ENCODE measurements at places on chromosomes 4 and X. TPM values are rescaled to one million over a fixed set of nuclear protein-coding genes. Genes with fewer than 3 reads are reported as not detected.

GRCh38 chrX:3651277-3651676 is 62.2 kb downstream of the PRKX start:
- no peak for DNase-seq

GRCh38 chrX:139484591-139484990 is 45.9 kb upstream of the F9 start:
- DNase-seq, result no peak

GRCh38 chrX:138859421-138859820 is 147.9 kb upstream of the FGF13 start:
- DNase-seq, result no peak

DNA sequence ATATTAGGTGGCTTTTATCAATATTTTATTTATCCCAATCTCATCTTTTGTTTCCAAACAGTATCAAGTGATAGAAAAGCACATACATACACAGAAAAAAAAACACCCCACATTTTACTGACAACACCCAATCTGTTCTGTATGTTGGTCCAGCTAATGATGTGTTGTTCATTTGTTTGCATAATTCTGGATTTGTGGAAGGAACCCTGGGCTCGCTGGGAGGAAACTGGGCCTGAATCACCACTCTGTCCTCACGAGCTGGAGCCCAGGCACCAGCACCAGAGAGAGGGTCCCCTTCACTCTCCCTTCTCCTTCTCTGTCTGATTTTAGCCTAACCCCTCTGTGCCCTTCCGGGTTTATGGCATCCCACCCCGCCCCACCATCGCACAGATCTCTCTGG is 79.8 kb downstream of the PSAPL1 start:
- DNase-seq, result no peak

- no peak for DNase-seq
These were observed 159.1 kb upstream of the KIT start for GRCh38 chr4:54498661-54499111.

DNA sequence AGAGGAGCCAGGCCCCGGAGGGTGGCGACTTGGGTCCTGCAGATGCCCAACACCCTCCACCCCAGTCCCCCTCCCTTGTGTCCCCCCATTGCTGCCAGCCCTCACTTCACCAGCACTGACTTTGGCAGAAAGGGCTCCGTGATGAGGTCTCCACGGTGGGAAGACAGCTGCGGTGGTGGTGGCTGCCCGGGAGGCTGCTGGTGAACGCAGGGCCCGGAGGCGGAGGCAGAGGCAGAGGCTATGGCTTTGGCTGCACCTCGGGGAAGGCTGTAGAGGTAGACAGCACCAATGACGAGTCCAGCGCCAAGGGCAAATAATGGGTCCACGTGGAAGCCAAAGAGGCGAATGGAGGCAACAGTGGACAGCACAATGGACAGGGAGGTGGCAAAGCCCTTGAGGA is 6.8 kb downstream of the SLC35A2 start:
- no peak for DNase-seq

DNA sequence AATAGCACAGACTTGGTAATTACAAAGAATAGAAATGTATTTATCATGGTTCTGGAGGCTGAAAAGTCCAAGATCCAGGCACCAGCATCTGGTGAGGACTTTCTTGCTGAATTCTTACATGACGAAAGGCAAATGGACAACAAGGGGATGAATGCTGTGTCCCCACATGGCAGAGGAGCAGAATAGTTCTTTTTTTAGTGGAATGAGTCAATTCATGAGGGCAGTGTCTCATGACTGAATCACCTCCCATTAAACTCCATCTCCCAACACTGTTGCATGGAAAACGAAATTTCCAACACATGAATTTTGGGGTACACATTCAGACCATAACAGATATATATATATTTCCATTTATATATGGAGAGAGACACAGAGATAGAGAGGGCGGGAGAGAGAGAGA is 628.3 kb downstream of the TRIML1 start:
- DNase-seq, result no peak

- no peak for DNase-seq
These were observed 58.6 kb downstream of the DDX60L start for GRCh38 chr4:168421671-168422070.

DNA sequence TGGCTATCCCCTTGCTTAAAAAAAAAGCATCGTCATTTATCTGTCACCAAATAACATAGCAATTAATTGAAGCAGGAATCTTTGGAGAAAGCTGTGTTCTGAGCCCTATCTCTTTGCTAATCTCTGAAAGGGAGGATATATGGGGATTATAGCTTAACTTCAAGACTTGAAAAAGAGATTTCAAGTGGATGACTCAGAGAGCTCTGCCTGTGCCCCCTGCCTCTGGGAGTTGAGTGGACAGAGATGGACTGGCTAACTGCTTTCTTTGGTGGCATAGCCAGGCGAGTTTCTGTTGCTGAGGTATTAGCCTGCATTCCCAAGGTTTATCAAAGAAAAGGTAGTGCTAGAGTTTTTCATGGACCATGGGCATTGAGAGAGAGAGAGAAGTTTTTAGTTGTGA is 91.6 kb downstream of the DDIT4L start:
- DNase-seq, result no peak

- no peak for DNase-seq
These were observed 184.0 kb upstream of the FSTL5 start for GRCh38 chr4:162347842-162348213.

DNA sequence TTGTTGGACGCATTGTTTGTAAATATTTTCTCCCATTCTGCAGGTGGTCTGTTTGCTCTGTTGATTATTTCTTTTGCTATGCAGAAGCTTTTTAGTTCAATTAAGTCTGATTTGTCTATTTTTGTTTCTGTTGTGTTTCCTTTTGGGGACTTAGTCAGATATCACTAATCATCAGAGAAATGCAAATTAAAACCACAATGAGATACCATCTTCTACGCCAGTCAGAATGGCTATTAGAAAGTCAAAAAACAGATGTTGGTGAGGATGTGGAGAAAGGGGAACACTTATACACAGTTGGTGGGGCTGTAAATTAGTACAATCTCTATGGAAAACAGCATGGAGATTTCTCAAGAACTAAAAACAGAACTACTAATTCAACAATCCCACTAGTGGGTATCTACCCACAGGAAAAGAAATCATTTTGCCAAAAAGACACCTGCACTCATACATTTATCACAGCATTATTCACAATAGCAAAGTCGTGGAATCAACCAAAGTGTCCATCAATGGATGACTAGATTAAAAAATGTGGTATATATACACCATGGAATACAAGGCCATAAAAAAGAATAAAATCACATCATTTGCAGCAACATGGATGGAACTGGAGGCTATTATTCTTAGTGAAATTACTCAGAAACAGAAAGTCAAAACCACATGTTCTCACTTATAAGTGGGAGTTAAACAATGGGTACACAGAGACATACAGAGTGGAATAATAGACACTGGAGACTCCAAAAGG is 8.1 kb downstream of the COQ2 start:
- DNase-seq, result no peak

GRCh38 chrX:139360356-139360755 is 170.2 kb upstream of the F9 start:
- no peak for DNase-seq

DNA sequence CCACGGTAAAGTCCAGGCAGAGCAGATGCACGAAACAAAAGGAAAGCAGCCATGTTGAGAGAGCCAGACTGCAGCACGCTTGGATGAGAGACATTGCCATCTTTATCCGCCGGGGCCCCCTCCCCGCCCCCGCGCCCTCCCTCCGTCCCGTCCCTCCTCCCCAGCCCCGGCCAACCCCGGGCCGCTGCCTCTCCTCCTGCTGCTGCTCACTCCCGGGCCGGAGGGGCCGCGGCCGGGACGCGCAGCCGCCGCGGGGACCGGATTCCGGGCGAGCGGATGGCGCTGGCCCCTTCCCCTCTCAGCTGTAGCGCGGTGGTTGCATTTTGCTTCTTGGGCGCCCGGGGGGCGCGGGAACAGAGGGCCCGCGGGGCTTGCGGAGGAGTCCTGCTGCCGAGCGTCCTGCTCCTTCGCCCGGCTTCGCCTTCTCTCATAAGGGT is 542 bp downstream of the RNF150 start:
- DNase-seq, result peak; percentile 58

GRCh38 chrX:131958724-131959123 is 64.4 kb upstream of the STK26 start:
- no peak for DNase-seq

DNA sequence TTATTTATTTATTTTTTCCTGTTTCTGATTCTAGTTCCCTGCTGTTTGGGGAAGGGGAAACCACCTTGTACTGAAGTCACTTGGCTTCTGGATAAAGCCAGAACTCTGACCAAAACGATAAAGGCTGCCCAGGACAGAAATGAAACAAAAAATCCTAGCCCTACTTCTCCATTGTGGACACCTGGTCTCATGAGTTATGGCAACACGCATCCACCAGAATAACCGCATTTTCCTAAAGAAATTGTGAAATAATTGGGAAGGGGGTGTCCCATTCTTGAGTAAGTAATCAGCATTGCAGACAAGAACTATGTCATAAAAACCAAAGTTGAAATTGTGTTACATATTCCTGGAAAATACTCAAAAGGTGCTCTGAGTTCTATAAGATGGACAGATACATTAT is 42.1 kb downstream of the SLC9A7 start:
- no peak for DNase-seq

DNA sequence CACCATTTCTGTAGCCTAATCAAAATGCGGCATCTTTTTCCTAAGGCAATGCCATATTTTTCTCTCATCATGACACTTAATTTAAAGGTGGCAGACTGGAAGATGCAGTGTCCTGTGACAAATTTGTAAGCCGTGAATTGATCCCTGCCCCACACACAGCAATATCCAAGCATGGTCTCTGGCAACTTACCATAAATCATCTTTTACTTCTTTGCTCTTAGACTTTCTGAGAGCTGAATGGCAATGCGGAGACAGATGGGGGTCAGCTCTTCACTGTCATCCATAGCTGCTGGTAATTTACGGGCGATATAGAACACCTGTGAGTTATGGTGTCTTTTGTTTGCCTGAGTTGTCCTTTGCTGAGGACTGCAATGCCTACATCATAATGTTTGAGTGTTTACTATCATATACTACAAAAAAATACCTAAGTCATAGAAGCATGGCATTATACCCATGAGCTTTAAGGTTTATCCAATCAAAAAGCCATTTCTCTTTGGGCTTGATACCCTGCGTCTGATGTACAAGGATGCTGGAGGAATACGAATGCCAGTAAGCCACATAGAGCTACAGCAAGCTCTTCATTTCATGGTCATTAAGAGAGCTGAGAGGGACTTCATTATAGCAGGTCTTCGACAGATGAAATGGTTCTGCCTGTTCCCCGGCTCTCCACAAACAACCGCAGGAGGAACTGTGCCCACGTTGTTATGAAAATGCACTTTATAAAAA is 148.1 kb downstream of the TRIML1 start:
- no peak for DNase-seq

DNA sequence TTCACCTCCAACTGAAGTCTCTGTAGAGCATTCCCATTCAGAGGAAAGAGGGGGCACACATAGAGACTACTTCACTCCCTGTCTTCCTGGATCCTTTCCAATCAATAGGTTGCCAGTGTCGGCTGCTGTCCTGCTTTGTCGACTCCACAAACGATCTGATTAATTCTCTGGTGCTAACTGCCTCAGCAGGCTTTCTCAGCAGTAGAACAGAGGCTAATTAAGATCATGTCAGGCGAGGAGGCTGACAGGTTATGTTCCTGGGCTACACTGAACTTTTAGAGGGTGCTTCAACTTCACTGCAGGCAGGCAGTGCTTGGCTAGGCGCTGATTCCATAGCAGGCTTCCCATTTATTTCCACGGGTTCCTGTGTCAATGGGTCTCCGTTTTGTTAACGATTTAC is 79.2 kb downstream of the GRIA3 start:
- no peak for DNase-seq

DNA sequence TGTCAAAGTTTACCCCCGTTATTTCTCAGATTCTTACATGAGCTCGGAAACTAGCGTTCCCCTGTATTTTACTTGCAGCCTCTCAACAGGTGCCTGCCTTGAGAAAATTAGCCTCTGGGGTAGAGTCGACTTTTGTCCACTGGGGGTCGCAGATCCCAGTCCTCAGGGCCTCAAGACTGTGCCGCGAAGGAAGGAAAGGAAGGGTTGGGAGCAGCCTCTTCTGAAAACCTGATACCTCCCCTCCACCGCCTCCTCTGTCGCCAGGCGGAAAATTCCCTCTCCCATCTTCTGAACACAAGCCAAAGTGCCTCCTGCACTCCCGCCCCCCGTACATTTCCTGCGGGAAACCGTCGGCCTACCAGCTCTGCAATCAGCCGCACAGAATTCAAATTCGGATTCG is 44.4 kb upstream of the TMSB15B start:
- DNase-seq, result peak; percentile 61

GRCh38 chr4:98546910-98547594 is 111.4 kb downstream of the TSPAN5 start:
- peak; percentile 65 for DNase-seq

DNA sequence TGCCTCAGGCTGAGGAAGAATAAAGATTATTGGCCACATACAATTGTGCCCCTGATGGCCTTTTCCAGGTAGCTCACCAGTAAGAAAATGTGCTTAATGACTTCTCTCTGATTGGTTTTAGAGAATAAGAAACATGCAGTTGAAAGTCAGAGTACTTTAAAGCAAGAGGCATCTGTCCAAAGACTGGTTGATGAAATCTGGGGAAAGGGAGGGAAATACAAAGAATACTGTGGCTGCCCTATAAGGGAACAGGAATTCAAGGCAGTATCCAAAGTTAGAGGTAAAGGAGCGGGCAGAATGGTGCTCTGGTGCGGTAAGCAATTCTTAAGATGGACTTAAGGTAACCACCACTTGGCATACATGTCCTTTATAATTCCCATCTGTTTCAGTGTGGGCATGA is 11.4 kb downstream of the PBDC1 start:
- no peak for DNase-seq

DNA sequence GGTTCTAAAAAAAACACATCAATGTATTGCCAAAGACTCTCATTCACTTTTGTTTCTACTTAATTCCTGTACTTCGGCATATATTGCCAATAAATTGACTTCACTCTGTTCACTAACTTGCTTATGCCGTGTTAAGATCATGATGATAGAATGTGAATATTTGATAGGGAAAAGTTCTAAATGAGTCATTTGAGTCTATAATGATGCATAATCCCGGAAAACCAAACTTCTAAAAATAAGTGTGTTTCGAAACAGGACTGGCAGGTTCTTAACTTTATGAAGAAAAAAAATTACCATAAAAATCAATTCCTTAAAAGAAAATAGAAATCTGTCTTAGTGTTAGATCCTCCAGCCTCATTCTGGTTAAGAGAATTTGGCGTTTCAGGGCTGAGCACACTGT is 387.5 kb upstream of the FTHL17 start:
- DNase-seq, result no peak

IL21 gene
- not detected for total RNA-seq

DCAF4L1 gene
- 0.35 TPM for total RNA-seq

CXCL11 gene
- 0.14 TPM for total RNA-seq

JCHAIN gene
- total RNA-seq, result 7.1 TPM

DLG3 gene
- 25.8 TPM for total RNA-seq

SPANXB1 gene
- not detected for total RNA-seq

SSX2B gene
- not detected for total RNA-seq

DUX4 gene
- total RNA-seq, result not detected

All from uterus (tissue), 4 donors.